ENCODE measurements at places on chromosomes 5 and 9. TPM values are rescaled to one million over a fixed set of nuclear protein-coding genes. Genes with fewer than 3 reads are reported as not detected.

CSF2 gene
- 4.8 TPM for total RNA-seq

GCNT4 gene
- not detected for total RNA-seq

RFESD gene
- 4.8 TPM for total RNA-seq

PNPLA7 gene
- not detected for total RNA-seq

LPCAT1 gene
- total RNA-seq: 15.0 TPM

OR13D1 gene
- total RNA-seq: not detected

LECT2 gene
- total RNA-seq: not detected

OTP gene
- total RNA-seq: under 0.01 TPM

NUTM2G gene
- not detected for total RNA-seq

TEX48 gene
- total RNA-seq: not detected

SLC4A9 gene
- total RNA-seq: not detected

ADAMTS12 gene
- total RNA-seq: 31.7 TPM

F12 gene
- 0.12 TPM for total RNA-seq

IL4 gene
- not detected for total RNA-seq

COL23A1 gene
- 0.39 TPM for total RNA-seq

ORM2 gene
- not detected for total RNA-seq

MLANA gene
- not detected for total RNA-seq

MXD3 gene
- total RNA-seq: 72.9 TPM

FBLL1 gene
- total RNA-seq: 1.7 TPM

C9orf40 gene
- total RNA-seq: 8.6 TPM

TLX3 gene
- total RNA-seq: 1.9 TPM

PCDHGB7 gene
- 0.48 TPM for total RNA-seq

RPL35 gene
- 2,253 TPM for total RNA-seq

ORM1 gene
- total RNA-seq: not detected

ARID3C gene
- total RNA-seq: not detected

SLC25A25 gene
- 4.6 TPM for total RNA-seq

TMEM252 gene
- not detected for total RNA-seq

TIMD4 gene
- total RNA-seq: not detected

C9orf153 gene
- total RNA-seq: 0.48 TPM

ARSK gene
- total RNA-seq: 11.4 TPM

RLN2 gene
- total RNA-seq: 0.29 TPM

NR4A3 gene
- 0.10 TPM for total RNA-seq

SPATA9 gene
- not detected for total RNA-seq

RXRA gene
- 5.1 TPM for total RNA-seq

PCDHGB1 gene
- total RNA-seq: 10.9 TPM

TAF11L7 gene
- not detected for total RNA-seq

ROR2 gene
- 0.12 TPM for total RNA-seq

PRSS3 gene
- total RNA-seq: 7.1 TPM

CTNND2 gene
- total RNA-seq: not detected

DBH gene
- total RNA-seq: not detected

GMCL2 gene
- total RNA-seq: not detected

HK3 gene
- total RNA-seq: not detected

CHD1 gene
- total RNA-seq: 24.4 TPM

TRIM36 gene
- total RNA-seq: 3.5 TPM

ARL14EPL gene
- total RNA-seq: 0.20 TPM

CCDC183 gene
- not detected for total RNA-seq

RNF130 gene
- 38.4 TPM for total RNA-seq

PCAT7 gene
- total RNA-seq: 0.36 TPM

TSLP gene
- total RNA-seq: not detected

WDR31 gene
- 0.39 TPM for total RNA-seq

Measured in RPMI7951 (cell line).